ENCODE measurements at places on chromosomes 5 and 9. TPM values are rescaled to one million over a fixed set of nuclear protein-coding genes. Genes with fewer than 3 reads are reported as not detected.

The LVRN gene
- total RNA-seq, result 0.08 TPM

The STARD4 gene
- 4.0 TPM for total RNA-seq

The DEPDC1B gene
- total RNA-seq, result 16.2 TPM

The MEGF10 gene
- not detected for total RNA-seq

The DPYSL3 gene
- 20.4 TPM for total RNA-seq

The DCP2 gene
- 10.1 TPM for total RNA-seq

The FANCG gene
- 54.5 TPM for total RNA-seq

The MEF2C gene
- total RNA-seq, result not detected

The RBM27 gene
- total RNA-seq, result 10.6 TPM

The SLC4A9 gene
- not detected for total RNA-seq

The AK8 gene
- 1.1 TPM for total RNA-seq

The FAM193B gene
- total RNA-seq, result 29.0 TPM

The FBP2 gene
- not detected for total RNA-seq

The INSL6 gene
- total RNA-seq, result not detected

The OR1J4 gene
- not detected for total RNA-seq

The GRIA1 gene
- not detected for total RNA-seq

The CORO2A gene
- total RNA-seq, result 1.1 TPM

The RLN2 gene
- 0.52 TPM for total RNA-seq

The IL4 gene
- total RNA-seq, result not detected

The OTP gene
- 0.05 TPM for total RNA-seq

The THBS4 gene
- total RNA-seq, result 0.14 TPM

The WNK2 gene
- 5.9 TPM for total RNA-seq

The GMCL2 gene
- total RNA-seq, result not detected

The SOX30 gene
- not detected for total RNA-seq

The TRIP13 gene
- 71.3 TPM for total RNA-seq

The ARSK gene
- 8.5 TPM for total RNA-seq

The FOXD4L3 gene
- total RNA-seq, result not detected

The GLRA1 gene
- not detected for total RNA-seq

The TUSC1 gene
- total RNA-seq, result 6.6 TPM

The ABLIM3 gene
- total RNA-seq, result 21.7 TPM

The BTNL8 gene
- not detected for total RNA-seq

The C5orf34 gene
- 5.1 TPM for total RNA-seq

The BAAT gene
- total RNA-seq, result 0.23 TPM

The OR13J1 gene
- total RNA-seq, result not detected

The ATP10B gene
- not detected for total RNA-seq

The FST gene
- 2.0 TPM for total RNA-seq

The OR1N1 gene
- total RNA-seq, result not detected

The SNCAIP gene
- total RNA-seq, result not detected

The HRH2 gene
- total RNA-seq, result 0.51 TPM

The FAM53C gene
- total RNA-seq, result 19.3 TPM

The AIF1L gene
- total RNA-seq, result 1.7 TPM

The OR13C2 gene
- total RNA-seq, result not detected

The SPATA31D4 gene
- total RNA-seq, result not detected

The BNC2 gene
- 4.1 TPM for total RNA-seq

The ANXA6 gene
- 43.1 TPM for total RNA-seq

The FRMPD1 gene
- 0.10 TPM for total RNA-seq

The AJM1 gene
- total RNA-seq, result 4.6 TPM

The PLAC8L1 gene
- total RNA-seq, result not detected
